Hepatic stellate cell (primary cell): ENCODE measurements at places on chromosomes 2 and 18.

DNA sequence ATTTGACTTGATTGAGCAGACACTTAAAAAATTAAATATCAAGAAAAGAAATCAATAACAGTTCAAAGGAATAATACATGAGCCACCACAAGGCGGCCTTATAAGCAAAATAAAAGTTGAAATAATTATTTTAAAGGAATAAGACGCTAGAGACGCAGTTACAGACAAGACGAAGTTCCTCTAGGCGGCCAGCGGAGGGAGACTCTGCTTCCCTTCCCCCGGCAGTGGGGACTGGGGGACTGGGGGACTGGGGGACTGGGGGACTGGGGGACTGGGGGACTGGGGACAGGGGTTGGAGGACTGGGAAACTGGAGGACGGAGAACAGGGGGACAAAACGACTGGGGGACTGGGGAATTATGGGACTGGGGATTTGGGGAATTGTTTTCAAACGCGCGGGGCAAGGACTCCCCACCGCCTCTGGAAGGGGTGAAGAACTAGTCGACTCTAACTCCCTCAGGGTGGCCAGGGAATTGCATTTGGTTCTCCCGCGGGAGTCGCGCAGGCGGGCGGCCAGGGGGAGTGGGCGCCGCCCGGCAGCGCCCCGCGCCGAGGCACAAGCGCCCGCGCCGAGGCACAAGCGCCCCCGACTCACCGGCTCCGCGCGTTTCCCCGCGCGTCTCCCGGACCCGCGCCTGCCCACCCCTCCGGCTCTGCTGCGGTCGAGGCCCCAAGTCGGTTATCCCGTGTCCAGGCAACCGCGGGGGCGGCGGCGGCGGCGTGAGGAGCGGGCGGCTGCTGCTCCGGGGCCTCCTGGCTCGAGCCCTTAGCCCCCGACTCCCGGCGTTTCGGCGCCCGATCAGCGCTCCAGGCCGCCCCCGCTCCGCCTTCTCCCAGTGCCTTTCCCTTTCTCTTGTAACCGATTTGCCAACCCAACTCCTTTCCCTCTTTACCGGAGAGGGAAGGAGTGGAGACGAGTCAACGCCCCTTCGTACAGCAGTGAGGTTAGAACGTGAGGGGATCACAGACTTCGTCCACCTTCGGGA is at the start of gene CCDC178:
Gene CCDC178 (minus strand): TSS at position 662 of the 984 bp plus-strand sequence. CDS start 28,633 bp downstream, outside the sequence.
- DNase-seq: peak; percentile 22

- no peak for DNase-seq
Observed at GRCh38 chr2:178536037-178536436, 55.8 kb downstream of the PLEKHA3 start.

DNA sequence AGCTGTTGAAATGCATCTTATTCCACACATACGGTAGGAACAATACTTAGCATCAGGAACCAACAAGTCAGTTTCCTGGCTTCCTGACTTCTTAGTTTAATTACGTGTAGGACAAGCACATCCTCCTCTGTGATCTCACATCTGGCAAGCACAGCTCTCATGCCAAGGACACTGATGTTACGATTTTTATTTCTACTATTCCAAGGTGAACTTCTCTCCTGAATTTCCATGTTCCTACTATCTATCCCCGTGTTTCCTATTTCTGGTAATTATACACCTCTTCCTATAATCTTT is 374.0 kb downstream of the NCKAP5 start:
- DNase-seq: no peak

DNA sequence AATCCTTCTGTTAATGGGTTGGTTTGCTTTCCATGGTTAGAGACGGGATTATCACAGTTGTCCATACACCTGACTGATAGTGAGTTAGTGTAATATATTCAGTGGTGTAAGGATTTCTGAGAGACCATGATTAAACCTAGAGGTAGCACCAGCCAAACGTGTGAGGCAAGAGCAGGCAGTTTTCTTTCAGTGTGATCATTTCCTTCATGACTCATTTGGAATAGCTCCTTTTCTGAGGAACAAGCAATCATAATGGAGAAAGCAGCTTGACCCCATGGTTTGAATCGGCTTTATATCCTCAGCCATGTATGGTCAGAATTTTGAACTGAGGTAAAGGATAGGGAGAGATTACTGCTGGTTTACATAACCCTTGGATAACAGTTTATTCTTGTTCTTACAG is 2.9 kb downstream of the MXD1 start:
- DNase-seq: peak; percentile 64

- DNase-seq: no peak
Observed at GRCh38 chr2:79936715-79937114, 367.8 kb downstream of the LRRTM1 start.

DNA sequence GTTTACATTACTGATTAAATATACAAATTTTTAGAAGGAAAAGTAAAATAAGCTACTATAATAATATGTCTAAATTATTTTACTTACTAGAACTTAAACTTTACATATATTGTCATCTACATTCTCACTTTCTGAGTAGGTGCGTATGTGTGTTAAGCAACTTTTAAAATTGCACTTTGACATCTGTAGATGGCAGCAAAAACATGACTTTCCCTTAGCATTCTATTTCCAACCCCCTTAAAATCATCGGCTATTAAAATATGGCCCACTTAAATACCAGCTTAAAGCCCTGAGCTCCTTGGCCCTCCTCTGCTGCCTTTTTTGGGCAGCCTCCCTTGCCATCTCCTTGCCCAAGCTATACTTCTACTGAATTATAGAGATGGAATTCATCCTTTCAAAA is 78.0 kb downstream of the UPP2 start:
- peak; percentile 3 for DNase-seq

GRCh38 chr2:233153146-233153798 is 93.1 kb downstream of the INPP5D start:
- no peak for DNase-seq

DNA sequence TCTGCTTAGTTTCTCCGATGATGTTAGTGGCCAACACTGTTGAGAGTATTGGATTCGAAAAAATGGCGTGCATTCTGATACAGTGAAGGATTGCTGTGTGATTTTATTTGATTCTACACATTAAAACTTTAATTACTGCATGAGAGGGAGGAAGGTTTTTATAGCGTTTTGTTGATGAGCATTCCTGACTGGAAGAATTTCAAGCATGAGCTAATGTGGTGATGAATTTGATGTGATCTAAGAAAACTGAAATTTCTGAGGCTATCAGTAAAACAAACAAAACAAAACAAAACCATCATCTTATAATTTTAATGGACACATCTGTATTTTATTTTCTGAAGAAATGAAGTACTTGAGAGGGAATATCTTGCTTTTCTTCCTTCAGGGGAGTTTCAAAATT is 59.6 kb downstream of the ITGB6 start:
- no peak for DNase-seq

- no peak for DNase-seq
Observed at GRCh38 chr2:128636802-128637147, 318.1 kb upstream of the HS6ST1 start.

DNA sequence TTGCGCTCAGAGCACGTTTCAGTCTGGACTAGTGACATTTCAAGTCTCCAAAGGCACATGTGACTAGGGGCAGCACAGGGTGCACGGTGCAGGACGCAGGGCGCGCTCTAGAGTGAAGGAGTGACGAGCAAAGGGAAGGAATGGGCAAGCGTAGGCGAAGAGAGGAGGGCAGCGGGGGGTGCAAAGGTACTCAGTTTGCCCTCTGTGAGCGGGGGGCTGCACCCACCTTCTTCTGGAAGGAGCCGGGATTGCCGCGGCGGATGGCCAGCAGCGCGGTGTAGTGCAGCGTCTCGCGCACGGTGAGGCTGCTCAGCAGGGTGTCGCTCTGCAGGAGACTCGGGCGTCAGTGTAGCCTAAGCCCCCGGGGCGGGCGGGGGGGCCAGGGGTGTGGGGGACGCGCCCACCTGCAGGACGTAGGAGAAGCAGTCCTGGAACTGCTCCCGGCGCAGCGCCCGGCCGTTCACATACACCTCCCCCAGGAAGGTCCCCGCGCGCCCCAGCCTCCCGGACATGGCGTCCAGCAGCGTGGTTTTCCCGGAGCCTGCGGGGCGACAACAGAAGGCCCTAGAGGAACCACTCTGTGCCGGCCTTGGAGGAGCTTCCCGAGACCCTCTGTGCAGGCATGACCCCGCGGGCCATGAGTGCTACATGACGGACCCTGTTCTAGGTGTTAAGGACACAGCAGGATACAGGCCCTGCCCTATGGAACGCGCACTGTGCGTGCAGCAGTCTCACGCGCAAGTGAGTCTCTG is 6.9 kb downstream of the ABCG5 start:
- no peak for DNase-seq

DNA sequence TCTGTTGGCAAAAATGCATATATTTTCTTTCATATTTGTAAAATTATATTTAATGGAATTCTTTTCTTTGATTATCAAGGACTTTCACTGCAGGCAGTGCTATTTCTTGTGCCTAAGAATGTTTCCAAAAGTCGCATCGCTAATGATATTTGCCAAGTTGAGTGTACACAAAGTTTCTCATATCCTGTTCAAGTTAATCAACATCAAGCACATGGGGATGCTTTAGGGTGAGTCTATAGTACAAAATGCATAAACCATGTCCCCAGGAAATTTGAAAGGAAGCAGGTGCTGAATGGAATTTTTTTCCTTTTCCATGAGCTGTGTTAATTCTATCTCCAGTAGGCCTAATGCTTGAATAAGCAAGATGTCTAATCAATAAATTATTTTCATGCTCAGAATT is 129.7 kb downstream of the GALNT1 start:
- DNase-seq: no peak

DNA sequence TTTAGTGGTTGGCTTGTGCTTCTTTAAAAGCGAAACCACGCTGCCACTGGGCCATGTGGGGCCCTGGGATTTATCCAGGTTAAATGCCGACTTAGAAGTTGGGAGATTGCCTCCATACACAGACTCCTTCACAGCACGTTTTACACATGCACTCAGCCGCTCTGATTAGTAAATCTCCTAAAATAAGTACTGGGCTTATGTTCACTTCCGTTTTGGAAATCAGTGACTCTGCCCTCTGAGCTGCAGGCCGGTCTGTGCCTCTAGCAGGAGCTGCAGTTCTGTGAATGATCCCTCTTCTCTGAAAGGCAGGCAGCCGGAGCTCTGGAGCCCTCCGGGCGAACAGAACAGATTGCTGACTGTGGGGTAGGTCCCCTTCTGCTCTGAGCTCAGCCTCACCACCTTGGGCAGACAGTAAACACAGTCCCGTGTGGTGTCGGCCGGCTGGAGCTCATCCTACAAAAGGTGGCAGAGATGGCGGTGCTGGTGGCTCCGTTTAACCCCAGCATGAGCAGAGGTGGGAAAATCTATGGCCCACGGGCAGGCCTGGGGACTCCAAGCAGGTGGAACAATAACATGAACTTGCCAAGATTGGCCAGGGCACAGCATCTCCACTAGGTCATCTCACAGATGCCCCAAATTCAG is 9.8 kb upstream of the RAB17 start:
- DNase-seq: peak; percentile 81

DNA sequence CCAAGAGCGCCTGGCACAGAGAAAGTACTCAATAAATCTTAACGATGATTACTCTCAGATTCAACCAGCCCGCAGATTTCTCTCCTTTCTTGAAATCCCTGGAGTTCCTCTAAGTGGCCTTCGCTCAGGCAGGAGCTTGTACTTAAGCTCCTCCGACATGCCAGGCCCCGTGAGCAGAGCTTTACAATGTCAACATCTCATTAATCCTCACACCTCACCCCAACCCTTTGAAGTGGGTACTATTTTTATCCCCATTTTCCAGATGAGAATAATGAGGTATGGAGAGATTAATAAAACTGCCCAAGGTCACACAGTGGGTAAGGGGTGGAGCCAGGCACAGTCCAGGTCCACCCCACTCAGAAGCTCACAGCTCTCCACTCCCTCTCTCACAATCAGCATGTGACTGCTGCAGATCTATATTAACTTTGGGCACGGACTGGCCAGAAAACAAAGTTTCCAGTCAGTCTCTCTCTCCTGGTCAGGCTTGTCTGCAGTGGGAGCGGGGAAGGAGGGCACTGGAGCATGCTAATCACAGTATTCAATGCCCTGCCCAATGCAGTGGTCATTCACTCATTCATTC is 18.0 kb downstream of the DNMT3A start:
- no peak for DNase-seq

- DNase-seq: no peak
Observed at GRCh38 chr2:200814276-200814815, 2.6 kb downstream of the BZW1 start.

DNA sequence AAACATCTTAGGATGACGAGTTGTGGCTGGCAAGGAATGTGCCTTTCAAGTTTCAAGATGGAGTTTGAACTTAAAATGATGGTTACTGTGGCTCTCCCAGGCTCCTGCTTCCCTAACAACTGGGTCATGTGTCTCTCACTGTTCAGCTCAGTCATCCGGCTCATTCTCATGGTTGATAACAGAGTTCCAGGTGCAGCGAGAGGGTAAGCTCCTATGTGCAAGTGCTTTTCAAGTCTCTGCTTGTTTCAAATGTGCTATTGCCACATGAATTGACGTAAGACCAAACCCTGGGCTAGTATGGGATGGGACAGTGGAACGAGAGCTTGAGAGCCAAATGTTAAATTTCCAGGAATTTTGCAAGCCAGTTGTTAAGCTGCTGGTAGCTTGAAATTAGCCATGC is 19.5 kb upstream of the PUM2 start:
- DNase-seq: no peak

- DNase-seq: no peak
Observed at GRCh38 chr2:9772999-9773902, 70.0 kb upstream of the TAF1B start.

DNA sequence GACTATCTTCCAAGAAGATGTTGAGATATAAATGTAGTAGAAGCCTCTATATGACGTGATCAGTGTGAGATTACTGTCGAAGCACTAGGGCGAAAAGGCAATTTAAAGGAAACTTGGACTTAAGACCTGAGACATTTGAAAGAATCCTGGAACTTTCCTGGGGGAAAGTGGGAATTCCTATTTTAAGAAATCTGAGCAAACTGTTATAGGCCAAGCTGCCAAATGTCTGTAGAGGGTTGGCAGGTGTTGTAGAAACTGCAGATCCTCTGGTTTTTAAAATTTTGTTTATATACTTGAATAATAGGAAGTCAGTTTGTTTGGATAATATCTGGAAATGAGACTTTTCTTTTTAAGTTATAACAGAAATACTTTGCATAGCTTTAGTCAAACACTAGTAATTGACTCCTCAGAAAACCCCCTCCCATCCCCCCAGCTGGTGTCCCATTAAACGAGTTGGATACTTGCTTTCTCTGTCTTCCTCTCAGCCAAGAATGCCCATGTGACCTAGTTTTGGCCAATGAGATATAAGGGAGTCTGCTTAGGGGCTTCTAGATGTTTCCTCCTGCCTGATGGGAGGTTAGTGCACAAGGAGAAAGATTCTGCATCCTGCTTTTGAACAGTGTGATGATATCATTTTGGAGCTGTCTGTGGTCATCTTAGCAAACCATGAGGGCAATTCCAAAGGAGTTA is 61.2 kb downstream of the MOGAT1 start:
- DNase-seq: no peak
